ENCODE measurements at places on chromosomes 2 and 18.

DNA sequence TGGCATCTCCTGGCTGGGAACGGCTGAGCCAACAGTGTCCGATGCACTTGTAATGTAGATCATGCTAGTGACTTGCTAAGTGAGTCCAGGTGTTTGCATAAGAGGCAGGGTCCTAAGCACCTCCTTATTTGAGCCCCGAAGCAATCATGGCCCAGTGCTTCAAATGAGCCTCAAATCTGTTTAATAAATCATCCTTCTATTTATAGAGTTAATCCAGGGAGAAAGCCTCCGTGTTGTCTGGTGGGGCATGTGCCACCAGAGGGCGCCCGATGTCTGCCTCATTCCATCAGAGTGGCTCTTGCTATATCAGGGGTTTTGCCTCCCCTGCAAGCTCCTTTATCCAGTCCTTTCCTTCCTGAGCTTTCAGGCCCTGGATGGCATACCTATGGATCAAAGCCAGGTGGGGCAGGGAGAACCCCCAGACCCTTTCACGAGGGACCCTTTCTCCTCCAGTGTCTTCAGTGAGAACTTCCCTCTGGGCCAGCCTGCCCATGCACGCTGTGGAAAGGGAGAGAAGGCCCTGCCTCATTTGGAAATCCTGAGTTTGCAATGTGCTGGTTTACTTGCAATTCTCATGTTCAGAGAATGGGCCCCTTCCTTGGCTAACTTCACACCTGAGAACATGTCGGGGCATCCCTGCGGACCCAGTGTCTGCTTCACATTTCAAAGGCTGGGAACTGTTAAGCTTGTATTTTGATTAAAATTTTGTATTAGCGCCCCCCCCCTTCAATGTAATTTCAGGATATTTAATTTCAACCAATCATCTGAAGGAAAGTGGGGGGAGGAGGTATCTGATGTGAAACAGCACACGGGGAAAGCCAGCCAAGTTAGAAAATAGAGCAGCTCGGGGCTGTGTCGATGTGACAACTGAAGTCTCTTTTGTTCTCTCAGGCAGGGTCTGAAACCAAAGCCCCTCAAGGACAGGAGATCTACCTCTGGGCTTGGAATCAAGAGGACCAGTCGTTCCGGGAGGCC is 39.7 kb downstream of the RDH14 start:
- DNase-seq, result peak; percentile 84

DNA sequence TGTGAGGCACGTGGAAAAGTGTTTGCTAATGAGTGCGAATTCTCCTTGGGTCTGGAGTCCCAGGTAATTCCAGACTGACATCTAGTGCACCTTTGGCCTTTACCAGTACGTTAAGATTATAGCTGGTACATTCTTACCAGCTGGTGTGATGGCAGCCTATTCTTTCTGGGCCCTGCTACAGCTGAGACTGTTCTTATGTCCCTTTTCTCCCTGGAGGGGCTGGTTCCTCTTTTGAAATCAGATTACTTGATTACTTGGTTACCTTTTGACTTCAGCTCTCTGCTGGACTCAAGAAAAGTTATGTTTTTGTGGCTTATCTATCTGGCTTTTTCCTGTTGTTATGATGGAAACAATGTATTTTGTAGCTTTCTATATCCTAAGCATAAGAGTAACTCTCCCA is 14.5 kb downstream of the CABYR start:
- DNase-seq, result no peak

- DNase-seq, result peak; percentile 64
Measured at GRCh38 chr18:36296650-36297416, 680 bp upstream of the FHOD3 start.

DNA sequence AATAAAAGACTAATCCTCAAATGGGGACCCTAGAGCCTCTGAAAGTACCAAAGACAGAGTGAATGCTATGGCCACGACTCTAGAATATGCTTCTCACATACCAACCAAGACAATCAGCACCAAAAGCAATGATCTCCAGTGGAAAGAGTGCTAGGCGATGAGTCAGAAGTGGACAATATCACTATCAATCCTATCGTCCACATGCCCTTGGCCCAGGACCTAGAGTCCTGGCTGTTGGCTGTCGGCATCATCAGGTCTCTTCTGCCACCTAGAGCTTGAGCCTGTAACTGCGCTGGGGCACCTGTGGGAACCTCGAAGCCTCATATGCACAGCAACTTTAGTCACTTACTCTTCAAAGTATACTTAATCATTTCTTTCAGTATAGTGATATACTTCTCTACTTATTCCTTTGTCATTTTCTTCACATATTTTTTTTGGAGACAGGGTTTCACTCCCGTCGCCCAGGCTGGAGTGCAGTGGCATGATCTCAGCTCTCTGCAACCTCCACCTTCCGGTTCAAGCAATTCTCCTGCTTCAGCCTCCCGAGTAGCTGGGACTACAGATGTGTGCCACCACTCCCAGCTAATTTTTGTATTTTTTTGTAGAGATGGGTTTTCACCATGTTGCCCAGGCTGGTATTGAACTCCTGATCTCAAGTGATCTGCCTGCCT is 29.7 kb downstream of the NOL10 start:
- DNase-seq, result peak; percentile 40

- DNase-seq, result no peak
Measured at GRCh38 chr18:77223653-77224052, 26.0 kb upstream of the GALR1 start.

GRCh38 chr2:143477714-143478443 is 348.7 kb downstream of the ARHGAP15 start:
- DNase-seq, result no peak

DNA sequence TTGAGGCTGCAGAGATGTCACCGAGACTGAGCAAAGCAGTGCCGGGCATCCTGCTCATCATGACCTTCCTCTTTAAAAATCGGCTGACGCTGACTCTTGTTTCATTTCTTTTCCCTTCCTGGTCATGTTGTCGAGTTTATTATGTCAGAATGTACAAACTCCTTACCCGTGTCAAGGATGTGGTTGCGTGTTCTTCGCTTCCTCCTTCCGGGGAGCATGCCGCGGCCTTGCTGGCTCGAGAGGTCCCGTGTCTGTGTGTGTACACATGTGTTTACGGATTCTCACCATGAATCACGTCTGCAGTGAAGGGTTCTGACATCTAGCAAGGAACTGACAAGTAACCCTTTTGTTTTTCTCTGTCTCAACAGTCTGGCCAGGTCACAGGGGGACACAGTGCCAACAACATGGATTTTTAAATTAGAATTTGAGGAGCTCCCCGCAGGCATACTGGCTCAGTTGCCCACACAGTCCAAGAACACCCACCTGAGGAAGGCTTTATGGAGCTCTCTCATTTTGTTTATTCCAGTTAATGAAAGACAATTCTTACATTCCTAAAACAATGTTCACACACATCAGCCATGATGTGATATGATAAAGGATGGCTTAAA is 60.2 kb downstream of the MYT1L start:
- no peak for DNase-seq

GRCh38 chr2:138454761-138455160 is 46.8 kb upstream of the SPOPL start:
- DNase-seq, result no peak

DNA sequence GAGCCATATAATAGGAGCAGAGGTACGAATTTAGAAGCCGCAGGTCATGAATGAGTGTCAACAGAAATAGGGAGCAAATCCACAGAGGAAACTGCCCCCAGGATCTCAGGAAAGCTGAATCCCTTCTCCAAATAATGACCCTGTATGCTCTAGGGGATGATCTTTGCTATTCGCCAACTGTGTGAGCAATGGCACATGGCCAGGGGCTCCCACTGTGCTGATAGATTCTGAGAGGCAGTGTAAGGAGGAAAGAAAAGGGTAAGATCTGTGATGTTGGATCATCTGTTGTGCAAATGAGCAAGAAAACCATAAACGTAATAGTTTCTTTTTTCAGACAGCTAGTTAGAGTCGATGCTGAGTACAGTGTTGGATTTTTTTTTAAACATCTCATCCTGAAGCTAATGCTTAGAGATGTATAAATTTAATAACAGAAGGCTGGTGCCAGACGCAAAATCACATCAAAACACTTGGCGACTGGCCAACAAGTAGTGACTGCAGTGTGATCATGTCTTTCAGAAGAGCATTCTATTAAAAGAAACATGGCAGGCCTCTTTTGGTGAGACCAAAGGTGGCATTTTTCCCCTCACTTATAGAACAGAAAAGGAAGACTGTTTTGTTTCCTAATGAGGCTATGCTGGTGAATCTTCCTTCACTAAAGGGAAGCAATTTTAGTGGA is 77.4 kb downstream of the ABCA12 start:
- peak; percentile 64 for DNase-seq
